ENCODE measurements at places on chromosomes 7 and 10. TPM values are rescaled to one million over a fixed set of nuclear protein-coding genes. Genes with fewer than 3 reads are reported as not detected.

Gene INSIG1
- 124 TPM for total RNA-seq

Gene VAX1
- not detected for total RNA-seq

Gene CPN1
- not detected for total RNA-seq

Gene POLR2J3
- 34.5 TPM for total RNA-seq

Gene PRR15
- 0.71 TPM for total RNA-seq

Gene TDRD1
- 0.25 TPM for total RNA-seq

Gene NEUROG3
- total RNA-seq = not detected

Gene SKIDA1
- total RNA-seq = 1.4 TPM

Gene PON1
- total RNA-seq = 0.98 TPM

Gene CRYGN
- 0.28 TPM for total RNA-seq

Gene COL17A1
- total RNA-seq = 2.2 TPM

Gene ENTPD1
- total RNA-seq = 46.6 TPM

Gene HECW1
- 0.11 TPM for total RNA-seq

Gene TMEM273
- total RNA-seq = 12.0 TPM

Gene HMX2
- not detected for total RNA-seq

Gene OR6V1
- not detected for total RNA-seq

Gene SUPV3L1
- 21.8 TPM for total RNA-seq

Gene CPA5
- not detected for total RNA-seq

Gene EIF3B
- total RNA-seq = 133 TPM

Gene GJD4
- total RNA-seq = not detected

Gene CLDN15
- 5.2 TPM for total RNA-seq

Gene FOXI2
- not detected for total RNA-seq

Gene TAS2R40
- total RNA-seq = not detected

Gene SHTN1
- 14.4 TPM for total RNA-seq

Gene PAPSS2
- 100 TPM for total RNA-seq

Gene MMD2
- total RNA-seq = not detected

Gene RNLS
- 8.9 TPM for total RNA-seq

Gene PLEKHS1
- 11.6 TPM for total RNA-seq

Gene GTPBP10
- total RNA-seq = 17.9 TPM

Gene PIP4K2A
- 42.2 TPM for total RNA-seq

Gene GPR26
- not detected for total RNA-seq

Gene TET1
- total RNA-seq = 1.3 TPM

Gene SPDYE5
- 0.28 TPM for total RNA-seq

Gene PILRA
- total RNA-seq = 9.9 TPM

Gene C10orf62
- not detected for total RNA-seq

Gene XRCC2
- 2.9 TPM for total RNA-seq

Gene FGFBP3
- total RNA-seq = 2.3 TPM
